ENCODE measurements at places on chromosomes 16 and 17.

DNA sequence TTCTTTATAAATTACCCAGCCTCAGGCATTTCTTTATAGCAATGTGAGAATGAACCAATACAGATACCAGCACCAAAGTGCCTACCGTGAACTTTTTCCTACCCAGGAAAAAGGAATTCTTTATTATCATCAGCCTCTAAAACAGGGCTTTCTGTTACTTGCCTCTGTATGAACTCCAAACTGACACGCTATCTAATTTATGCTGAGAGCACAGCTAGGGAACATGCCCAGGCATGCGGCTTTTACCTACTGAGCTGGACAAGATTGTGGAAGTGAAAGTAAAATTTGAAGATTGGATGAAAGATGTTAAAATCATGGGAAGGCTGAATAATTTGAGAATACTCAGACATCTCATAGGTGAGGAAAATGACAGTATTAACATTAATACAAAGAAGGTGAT is 24.4 kb upstream of the ADCY9 start:
- no peak for DNase-seq

GRCh38 chr16:29007730-29008593 is 23.1 kb downstream of the LAT start:
- no peak for DNase-seq

- no peak for DNase-seq
Measured at GRCh38 chr16:66378741-66379570, 12.5 kb downstream of the CDH5 start.

- DNase-seq, result no peak
Measured at GRCh38 chr17:37506678-37507077, 17.0 kb downstream of the DUSP14 start.

DNA sequence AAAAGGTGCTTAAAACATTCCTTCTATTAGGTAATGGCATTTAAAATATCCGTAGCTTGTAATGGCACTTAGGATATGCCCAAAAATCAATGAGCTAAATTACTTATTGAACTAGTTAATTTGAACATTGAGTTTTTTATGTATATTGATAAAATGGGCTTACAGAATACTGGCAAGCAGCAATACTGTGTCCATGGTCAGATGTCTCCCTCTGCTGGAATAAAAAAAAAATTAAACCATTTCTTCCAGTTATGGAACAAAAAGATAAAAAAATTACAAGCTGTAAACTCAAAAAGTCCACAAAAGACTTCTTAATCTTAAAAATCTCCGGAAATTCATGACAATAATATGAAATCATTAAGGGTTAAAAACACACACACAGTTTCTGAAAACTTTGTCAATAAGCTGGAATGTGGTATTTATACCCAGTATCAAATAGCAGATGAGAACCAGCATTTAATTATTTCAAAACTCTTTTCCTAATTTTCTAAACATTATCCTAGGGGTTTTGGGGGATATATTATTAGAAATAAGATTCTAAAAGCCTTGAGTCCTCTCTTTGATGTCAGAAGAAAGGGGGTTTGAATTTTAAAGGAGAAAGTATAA is 21.5 kb upstream of the PSMD7 start:
- DNase-seq, result peak; percentile 66

DNA sequence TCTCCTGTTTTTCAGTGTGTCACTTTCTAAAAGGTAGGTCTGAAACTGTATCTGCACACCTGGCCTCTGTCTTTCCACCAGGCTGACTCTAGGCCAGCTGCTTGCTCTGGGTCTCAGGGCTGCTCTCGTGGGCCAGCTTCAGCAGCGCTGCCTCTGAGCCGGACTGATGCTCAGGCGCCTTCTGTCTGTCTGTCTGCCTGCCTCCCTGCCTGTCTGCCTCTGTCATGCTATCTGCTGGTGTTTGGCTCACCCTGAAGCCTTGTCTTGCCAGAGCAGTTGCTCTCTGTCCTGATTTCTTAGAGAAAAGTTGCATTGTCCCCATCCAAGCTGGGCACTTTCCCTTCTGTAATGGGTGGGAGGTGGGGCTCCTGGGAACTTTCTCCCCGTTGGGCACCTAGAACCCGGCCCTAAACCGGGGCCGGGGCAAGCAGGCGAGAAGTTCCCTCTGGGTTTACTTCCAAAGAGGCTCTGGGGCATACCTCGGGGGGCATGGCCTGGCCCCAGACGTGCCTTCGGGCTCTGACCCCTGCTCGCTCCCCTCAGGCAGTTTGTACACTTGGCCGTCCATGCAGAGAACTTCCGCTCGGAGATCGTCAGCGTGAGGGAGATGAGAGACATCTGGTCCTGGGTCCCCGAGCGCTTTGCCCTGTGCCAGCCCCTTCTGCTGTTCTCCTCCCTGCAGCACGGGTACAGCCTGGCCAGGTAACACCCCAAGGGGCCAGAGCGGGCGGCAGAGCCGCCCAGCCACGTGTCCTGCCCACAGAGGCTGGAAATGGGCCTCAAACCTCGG is 15.9 kb upstream of the ATP6V0C start:
- no peak for DNase-seq

GRCh38 chr17:80029258-80029974 is 6.3 kb downstream of the TBC1D16 start:
- DNase-seq, result peak; percentile 81

- no peak for DNase-seq
Measured at GRCh38 chr17:31549121-31549524, 157.6 kb downstream of the RAB11FIP4 start.

GRCh38 chr17:14942526-14943190 is 322.5 kb downstream of the PMP22 start:
- no peak for DNase-seq

GRCh38 chr17:13865650-13866049 is 203.7 kb upstream of the COX10 start:
- DNase-seq, result no peak

- DNase-seq, result no peak
Measured at GRCh38 chr17:15973016-15973415, 26.5 kb downstream of the ZSWIM7 start.

- DNase-seq, result no peak
Measured at GRCh38 chr16:972316-973002, 1.7 kb upstream of the LMF1 start.

- no peak for DNase-seq
Measured at GRCh38 chr17:74061758-74062157, 141.7 kb upstream of the RPL38 start.

DNA sequence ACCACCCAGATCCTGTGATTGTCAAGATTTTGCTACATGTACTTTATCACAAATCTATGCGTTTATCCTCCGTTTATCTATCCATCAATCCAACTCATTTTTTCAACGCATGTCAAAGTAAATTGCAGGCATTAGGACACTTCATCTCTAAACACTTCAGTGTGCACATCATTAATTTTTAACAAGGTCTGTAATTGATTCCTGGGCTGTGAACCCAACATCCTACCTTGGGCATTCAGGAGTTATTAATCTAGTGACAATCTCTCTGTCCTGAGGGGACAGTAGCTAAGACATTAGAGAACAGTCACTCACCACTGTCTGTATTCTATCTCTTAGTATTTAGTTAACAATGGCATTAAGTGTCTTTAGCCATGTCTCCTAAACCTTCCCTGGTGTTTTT is 264.7 kb downstream of the SOX9 start:
- no peak for DNase-seq

DNA sequence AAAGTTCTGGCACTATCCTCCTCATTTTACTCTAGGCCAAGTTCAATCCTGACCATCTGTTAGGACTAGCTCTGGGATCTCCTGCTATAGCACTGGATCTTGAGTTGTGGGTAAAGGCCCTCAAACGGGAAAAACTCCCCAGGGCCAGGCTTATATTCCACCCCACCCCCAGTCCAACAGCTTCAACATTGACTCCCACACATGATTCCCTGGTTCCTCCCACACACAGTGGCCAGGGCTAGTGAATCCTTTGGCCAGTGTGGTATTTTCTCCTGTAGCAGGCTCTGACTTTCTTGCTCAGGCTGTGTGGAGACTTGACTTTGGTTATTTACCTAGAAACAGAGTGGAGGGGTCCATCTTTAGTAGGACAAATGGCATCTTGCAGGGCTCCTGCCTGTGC is 10.3 kb upstream of the AKAP10 start:
- no peak for DNase-seq

DNA sequence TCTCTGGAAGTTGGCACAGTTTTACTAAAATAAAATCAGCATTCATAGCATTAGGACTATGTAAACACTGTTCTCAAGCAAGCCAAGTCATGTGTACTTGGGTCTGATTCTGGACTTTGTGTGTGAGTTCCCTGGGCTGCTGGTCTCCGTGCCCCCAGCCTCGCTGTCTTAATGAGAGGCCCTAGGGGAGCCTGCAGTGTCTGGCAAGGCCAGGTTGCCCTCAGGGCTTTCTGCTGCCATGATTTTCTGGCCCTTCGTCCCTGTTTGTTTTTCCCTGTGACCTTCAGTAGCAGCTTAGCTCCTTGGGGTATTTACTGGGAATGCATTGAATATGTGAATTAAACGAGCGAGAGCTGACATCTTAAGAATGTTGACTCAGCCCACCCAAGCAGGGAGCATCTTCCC is 161.8 kb downstream of the RPTOR start:
- peak; percentile 10 for DNase-seq

DNA sequence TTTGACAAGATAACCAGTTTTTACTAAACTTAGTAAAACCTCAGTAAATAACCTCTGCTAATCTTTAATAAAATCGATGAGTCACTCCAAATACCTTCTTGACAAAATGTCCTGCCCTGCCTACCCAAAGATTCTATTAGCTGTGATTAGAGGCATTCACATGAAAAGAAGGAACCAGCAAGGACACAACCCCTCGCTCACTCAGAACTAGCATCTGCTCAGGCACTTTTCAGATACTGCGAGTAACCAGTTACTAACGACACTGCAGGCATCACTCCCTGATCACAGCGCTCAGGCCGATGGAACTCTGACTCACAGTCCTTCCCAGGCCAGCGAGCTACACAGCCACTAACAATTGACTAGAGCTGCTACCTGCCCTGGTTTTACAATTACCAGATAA is 24.3 kb downstream of the PELP1 start:
- no peak for DNase-seq

GRCh38 chr16:81138831-81139557 is 42.8 kb upstream of the GCSH start:
- DNase-seq, result no peak

GRCh38 chr16:3576211-3576610 is 992 bp downstream of the NLRC3 start:
- DNase-seq, result no peak

GRCh38 chr16:88527186-88527936 is 42.8 kb upstream of the ZC3H18 start:
- DNase-seq, result peak; percentile 28

DNA sequence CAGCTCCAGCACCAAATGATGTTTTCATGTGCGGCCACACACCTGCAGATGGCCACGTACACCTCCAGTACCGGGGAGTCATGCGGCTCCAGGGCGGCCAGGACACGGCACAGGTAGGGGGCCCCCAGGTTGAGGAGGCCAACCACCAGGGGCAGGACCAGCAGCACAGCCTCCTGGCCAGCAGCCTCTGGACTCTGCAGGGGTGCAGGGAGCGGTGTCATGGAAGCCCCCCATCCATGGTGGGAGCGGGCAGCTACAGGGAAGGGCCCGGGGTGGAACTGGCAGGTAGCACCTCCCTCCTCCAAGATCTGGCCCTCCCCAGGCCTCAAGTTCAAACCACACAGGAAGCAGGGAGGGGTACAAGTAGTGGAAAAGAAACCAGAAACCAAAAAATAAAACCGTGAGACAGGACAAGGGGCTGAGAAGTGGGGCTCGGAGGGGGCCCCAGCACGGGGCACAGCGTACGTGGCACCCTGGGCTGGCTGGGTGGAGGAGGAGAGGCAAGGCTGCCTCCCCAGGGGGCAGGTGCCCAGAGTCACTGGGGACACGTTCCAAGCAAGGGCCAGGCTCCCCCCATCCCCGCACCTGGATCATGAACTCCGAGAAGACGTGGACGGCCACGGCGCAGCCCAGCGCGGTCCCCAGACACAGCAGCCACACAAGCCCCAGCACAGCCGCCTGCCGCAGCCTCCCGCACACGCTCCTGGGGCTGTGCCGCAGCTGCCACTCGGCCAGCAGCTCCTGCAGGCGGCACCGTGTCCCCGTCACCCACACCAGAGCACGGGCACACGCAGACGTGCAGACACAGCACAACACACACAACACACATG is 7.4 kb downstream of the TMC6 start:
- DNase-seq, result no peak

GRCh38 chr17:80033840-80034239 is 1.8 kb downstream of the TBC1D16 start:
- DNase-seq, result no peak

- DNase-seq, result no peak
Measured at GRCh38 chr17:45087504-45087975, 26.4 kb downstream of the NMT1 start.

GRCh38 chr17:49566668-49567071 is 9.0 kb upstream of the NXPH3 start:
- DNase-seq, result no peak

- no peak for DNase-seq
Measured at GRCh38 chr17:34243364-34244320, 11.4 kb upstream of the CCL2 start.

DNA sequence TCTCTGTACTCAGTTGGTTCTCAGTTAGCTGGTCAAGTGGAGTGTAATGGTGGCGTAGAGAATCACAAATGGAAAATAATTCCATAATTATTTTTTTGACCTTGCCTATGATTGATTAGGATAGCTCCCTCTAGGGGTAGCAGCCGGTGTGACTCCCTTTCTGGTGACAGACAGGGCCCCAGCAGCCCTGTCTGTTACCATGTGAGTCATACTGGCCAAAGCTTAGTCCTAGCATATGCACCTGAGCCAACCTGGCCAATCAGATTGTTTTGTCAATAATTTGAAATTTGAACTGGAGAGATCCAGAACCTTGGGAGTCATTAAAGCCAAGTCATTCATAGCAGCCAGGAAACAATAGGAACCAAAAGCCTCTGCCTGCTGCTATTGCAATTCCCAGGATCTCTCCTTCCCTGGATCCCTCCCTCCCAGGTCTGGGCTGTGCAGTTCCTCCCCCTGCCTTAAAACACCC is 5.6 kb downstream of the PNPO start:
- peak; percentile 21 for DNase-seq

DNA sequence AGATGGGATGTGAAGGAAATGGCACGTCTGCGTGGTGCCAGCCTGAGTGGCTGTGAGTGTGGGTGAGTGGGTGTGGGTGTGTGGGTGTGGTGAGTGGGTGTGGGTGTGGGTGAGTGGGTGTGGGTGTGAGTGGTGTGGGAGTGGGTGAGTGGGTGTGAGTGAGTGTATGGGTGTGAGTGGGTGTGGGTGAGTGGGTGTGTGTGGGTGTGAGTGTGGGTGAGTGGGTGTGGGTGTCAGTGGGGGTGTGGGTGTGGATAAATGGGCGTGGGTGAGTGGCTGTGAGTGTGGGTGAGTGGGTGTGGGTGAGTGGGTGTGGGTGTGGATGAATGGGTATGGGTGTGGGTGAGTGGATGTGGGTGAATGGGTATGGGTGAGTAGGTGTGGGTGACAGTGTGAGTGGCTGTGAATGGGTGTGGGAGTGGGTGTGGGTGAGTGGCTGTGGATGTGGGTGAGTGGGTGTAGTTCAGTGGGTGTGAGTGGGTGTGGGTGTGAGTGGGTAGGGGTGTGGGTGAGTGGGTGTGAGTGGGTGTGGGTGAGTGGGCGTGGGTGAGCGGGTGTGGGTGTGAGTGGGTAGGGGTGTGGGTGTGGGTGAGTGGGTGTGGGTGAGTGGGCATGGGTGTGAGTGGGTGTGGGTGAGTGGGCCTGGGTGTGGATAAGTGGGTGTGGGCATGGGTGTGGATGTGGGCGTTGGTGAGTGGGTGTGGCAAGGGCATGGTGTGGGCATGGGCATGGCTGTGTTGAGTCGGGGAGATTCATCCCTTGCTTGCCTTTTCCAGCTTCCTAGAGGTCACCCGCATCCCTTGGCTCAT is 80.8 kb downstream of the ZDHHC7 start:
- no peak for DNase-seq

GRCh38 chr17:1201132-1201702 is 21.4 kb upstream of the ABR start:
- DNase-seq, result no peak
